ENCODE measurements at places on chromosomes 7 and 10.

GRCh38 chr7:128270826-128271272, 29.8 kb downstream of the LEP start:
- no peak for DNase-seq

DNA sequence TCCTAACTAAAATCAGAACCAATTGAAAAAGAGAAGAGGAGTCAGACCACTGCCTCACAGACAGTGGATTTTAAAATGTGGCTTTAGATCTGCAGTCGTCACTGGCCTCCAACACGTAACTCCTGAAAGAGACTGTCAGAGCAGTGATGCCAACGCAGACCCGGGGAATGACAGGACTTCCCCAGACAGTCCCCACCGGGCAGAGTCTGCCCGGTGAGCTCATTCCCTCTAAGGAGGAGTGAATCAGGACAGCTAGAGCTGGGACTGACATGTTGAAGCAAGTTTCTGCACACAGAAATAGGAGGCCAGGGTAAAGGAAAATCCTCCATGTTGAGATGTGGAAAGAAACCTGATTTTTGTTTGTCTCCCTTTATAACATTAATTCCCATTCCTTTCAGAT, 105.0 kb downstream of the TES start:
- DNase-seq: no peak

DNA sequence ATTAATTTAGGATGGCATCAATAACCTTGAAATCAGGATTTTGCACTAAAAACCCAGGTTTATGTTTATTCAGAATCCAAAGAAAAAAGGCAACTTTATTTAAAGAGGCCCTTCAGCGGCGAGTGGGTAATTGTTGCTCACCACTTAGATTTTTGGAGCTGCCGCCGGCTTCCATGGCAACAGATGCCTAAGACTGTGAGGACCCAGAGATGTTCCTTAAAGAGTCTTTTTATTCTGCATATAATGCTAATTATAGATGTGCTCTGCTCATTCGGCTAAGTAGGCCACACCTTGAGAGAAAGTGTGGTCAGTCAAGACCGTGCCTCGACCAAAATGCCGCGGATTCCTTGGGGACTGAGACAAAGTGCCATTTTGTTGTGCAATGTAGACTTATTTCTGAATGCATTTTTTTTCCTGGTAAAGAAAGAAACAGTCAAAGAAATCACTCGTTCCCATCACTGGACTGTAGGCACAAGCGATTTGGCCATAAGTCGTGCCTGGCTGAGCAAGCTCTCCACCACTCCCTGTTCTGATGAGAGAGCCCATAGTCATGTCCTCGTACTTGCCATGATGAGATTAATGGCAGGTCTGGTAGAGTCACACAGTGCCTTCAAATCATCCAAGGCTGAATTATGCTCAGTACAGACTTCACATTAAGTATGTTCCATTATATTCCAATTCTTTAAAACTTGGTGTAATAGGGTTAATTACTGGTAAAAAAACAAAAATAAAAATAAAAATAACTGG, 21.4 kb upstream of the MGMT start:
- DNase-seq: no peak

- DNase-seq: no peak
Measured at GRCh38 chr7:74412056-74412455, 41.6 kb upstream of the GTF2IRD1 start.

DNA sequence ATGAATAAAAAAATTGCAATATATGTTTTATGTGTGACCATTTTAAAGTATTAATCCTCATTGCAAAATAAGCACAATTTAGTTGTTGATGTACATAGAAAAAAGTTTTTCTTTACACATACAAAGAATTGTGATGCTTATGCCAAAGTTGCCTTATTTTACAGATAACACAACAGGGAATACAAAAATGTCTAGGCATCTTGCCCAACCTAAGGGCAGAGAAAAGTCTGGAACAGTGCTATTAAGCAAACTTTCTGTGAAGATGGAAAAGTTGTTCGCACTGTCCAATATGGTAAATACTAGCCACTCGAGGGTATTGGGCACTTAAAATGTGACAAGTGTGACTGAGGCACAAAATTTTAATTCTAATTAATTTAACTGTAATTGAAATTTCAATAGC, 190.2 kb upstream of the HGF start:
- no peak for DNase-seq

DNA sequence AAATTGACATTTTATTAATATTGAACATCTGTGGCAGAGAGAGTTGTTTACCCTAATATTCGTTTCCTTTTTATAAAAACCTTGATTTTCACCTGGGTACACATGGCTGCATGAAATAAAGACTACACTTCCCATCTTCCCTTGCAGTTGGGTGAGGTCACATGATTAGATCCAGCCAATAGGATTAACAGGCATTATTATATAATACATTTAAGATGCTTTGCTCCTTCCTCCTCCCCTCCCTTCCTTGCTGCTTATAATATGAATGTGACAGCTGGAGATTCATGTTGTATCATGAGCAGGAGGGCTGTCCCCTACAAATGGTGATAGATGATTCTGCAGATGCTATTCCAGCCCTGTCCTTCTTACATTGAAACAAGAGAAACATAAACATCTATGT, 146.6 kb downstream of the SH2D4B start:
- no peak for DNase-seq

DNA sequence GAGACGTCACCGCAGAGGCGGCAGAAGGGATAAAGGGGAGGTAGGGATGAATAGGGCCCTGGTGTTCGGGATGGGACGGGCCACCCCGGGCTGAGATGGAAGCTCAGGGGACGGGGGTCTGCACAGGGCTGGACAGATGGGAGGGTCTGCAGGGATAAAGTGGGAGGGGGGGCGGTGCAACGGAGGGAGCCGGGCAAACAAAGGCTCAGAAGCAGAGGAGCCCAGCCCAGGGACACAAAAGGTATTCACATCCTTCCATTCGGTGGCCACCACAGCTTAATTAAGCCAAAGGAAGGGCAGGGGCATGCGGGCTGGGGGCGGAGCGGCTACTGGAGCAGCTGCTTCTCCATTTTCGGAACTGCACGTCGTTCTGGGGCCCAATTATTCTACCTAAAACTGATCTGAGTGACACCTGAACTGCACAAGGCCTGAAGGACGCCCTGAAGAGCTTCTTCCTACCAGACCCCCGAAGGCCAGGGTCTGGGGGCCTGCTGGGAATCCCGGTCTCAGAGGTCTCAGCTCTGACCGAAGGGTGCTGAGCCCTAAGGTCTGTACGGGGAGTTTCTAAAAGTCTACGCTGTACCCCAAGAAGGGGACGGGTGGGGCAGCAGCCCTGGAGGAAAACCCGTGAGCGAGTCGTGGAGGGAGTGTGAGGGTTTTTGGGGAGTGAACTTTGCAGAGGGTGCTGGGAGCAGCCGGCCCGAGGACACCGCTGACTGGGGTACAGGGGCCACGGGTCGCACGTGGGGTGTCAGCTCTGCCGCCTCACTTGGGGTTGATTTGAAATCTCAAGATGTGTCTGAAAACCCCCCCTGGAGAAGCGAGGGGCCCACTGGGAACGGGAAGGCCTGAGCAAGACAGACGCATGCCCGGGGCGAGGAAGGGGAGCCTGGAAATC, 334.8 kb downstream of the DNAJB6 start:
- DNase-seq: no peak

DNA sequence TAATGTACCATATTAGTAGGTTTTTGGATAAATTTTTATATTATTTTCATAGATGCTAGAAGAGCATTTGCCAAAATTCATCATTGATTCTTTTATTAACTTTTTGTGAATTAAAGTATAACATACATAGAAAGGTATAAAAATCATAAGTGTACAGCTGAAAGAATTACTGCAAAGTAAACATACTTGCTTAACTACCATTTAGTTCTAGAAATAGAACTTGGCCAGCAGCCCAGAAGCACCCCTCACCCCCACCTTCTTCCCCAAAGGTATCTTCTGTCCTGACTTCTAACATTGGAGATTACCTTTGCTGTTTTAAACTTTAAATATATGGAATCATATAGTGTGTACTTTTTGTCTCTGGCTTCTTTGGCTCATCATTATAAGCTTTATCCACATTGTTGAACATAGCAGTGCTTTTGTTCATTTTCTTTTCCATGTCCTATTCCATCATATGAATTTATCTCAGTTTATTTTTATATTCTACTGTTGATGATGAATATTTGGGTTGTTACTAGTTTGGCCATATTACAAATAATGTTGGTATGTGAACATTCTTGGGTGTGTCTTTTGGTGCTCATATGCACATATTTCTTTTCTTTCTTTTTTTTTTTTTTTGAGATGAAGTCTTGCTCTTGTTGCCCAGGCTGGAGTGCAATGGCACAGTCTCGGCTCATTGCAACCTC, 142.8 kb downstream of the ADK start:
- no peak for DNase-seq

DNA sequence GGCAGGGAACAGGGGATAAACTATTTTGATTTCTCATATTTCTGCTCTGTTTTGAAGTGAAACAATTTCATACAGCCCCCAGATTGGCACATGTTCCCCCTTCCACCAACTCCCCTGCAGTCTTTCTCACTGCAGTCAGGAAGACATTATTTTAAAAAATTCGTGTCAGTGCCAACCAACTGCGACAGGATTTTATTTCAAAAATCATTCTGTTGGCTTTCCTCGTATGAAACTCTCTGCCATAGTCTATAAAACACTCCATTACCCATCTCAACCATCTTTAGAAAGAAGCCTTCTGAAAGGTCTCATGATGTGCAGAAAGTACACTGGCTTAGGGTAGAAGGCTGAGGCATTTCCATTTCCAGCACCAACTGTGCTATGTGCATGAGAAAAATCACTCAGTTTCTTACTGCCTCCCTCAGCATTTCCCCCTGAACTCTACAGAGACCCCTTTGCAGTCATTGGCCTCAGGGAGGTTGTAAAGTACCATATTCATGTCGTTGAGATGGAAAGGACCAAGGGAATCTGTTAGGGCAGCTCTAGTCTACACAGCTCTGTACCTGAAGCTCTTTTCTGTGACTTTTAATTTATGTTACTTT, 46.9 kb downstream of the STEAP1B start:
- no peak for DNase-seq

GRCh38 chr7:116159711-116160110, 50.6 kb upstream of the TES start:
- DNase-seq: no peak

DNA sequence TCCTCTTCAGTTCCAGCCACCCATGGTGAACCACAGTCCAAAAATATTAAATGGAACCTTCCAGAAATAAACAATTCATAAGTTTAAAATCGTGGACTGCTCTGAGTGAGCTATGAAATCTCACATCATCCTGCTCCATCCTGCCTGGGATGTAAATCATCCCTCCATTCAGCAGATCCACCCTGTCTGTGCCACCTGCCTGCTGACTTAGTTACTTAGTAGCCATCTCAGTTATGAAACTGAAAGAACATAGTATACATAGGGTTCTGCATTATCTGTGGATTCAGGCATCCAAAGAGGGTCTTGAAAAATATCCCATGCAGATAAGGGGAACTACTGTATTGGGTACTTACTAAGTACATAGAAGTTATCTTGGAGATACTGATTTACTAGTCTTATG, 89.0 kb downstream of the ST8SIA6 start:
- DNase-seq: no peak

DNA sequence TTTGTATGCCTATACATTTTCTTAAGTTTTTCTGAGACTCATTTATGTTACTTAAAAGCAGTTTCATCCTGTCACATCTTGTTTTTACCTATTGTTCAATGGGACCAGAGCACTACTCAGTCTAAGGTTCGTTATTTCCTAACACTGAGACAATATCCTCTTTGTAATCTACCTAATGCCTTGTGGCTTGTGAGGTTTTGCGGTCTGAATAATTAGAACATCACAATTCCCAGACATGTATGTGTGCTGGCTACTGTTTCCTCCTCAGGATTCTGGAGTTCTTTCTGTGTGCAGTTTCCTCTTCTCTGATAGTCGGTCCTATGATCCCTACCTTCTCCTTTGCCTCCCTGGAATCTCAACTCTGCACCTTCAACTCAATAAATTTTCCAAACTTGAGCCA, 620.2 kb downstream of the ANKRD7 start:
- DNase-seq: no peak

DNA sequence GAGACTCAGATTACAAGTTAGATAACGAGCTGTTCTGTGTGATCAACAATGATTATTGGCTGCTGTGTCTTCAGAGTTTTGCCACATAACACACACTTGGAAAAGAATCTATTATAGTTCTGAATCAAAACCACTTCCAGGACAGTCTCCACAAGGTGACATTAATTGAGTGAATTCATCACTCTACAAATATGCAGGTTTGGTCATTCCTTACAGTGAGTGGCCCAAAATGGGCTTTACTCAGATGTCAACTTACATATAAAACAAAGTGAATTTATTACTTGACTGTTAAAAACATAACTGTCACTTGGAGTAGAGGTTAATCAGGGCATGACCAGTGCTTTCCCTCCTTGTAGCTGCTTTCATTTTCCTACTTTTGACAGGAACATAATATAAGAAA, 984.3 kb downstream of the REEP3 start:
- DNase-seq: no peak

DNA sequence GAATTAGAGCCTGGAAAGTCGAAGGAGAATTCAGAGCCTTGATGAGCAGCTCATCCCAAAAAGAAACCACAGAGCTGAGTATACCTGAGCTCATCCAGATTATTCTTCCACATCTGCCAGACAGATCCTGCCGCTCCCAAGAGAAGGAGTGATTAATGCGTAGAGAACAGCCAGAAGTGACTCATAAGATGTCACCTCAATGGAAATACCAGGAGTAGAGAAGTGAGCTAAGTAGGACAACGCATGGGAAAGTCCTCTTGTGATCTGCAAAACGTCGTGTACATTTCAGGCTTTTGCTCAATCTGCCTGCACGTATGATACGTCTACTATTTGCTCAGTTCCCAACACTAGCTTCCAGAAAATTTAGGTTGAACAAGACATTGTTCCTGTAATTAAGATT, 230.5 kb upstream of the AUTS2 start:
- no peak for DNase-seq

DNA sequence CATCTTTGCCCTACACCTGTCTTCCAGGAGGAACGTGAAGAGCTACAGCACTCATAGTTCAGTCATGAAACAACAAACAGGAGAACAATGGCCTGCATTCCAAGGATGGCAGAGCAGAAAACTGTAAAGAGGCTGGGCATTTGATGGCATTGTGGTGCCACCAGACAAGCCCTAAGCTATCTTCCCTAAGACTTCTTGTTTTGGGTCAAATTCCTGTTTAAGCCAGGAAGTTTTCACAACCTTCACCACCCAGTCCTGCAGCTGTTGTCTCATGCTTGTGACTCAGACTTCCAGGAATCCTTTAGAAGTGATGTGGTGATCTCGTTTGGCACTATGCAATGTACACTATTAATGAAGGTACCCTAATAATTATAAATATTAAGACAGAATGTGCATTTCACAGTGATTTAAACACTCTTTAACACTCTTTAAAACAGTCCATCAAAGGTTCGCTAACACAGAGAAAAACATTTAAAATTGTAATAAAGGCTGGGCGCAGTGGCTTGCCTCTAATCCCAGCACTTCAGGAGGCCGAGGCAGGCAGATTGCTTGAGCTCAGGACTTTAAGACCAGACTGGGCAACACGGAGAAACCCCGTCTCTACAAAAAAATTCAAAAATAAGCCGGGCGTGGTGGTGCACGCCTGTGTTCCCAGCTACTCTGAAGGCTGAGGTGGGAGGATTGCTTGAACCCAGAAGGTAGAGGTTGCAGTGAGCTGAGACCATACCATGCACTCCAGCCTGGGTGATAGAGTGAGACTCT, 2.7 kb upstream of the HERPUD2 start:
- DNase-seq: no peak

GRCh38 chr7:14158111-14158510, 168.6 kb upstream of the ETV1 start:
- DNase-seq: no peak

- DNase-seq: no peak
Measured at GRCh38 chr7:20696002-20696605, 80.6 kb downstream of the ABCB5 start.

Data from activated CD8-positive, alpha-beta memory T cell treated with anti-CD3 and anti-CD28 coated beads, Interleukin-2, amount 50 U/mL, for 4 hours (primary cell).